ENCODE measurements at places on chromosomes 2 and 18. TPM values are rescaled to one million over a fixed set of nuclear protein-coding genes. Genes with fewer than 3 reads are reported as not detected.

DNA sequence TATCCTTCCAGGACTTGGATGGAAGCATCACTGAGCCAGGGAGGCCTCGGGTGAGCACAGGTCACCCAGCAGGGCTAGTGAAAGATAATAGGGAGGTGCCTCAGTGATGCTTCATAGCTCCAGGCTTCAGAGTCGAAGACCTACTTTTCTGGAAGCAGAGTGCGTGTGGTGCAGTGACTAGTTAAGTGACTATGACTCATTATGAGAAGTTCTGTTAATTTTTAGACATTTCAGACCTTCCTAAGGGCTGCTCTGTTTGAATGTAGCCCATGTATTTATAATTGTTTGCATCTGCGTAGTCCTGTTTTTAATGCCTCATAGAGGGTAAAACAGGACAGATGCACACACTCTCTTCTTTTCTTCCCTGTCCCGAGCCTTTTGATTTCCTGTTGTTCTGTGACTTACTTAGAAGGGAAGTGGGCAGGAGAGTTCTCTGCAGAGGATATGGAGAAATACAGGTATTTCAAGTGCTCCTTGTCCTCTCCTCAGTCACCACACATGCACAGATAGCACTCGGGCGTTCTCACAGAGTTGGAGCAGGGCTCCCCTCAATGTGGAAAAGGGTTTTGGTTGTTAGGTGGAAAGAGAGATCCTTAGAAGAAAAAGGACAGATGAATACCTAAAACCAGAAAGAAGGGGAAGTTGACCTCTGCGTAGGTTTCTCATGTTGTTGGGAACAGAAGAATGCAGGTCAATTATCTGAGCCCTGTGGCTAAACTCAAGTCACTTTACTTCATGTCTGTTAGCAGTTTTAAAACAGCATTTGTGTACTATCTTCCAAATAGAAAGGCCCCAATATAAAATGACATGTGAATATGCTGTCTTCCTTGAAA is 34.7 kb downstream of the RALB start:
- DNase-seq, result no peak

DNA sequence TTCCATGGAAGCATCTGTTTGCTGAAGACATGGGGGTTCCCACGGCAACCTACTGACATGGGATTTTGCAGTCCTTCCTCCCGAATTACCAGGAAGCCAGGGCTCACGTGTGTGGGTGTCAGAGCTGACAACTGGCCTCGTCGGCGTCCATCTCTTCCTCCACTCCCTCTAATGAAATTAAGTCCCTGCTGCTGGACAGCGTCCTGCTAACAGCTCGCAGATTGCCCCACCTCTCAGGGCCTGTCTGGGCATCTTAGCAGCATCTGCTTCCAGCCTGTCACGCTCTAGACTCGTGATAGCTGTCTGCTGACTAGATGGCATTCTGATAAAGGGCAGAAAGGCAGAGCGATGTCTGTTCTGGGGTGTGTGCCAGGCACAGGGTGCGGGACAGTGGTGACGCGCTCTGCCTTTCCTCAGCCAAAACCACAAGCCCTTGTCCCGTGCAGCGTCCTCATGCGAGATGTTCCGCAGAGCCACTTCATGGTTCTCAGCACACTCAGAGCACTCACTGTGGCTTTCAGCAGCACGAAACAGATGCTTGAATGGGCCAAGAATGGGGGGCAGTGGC is 161.1 kb downstream of the ARL4C start:
- peak; percentile 68 for DNase-seq

DNA sequence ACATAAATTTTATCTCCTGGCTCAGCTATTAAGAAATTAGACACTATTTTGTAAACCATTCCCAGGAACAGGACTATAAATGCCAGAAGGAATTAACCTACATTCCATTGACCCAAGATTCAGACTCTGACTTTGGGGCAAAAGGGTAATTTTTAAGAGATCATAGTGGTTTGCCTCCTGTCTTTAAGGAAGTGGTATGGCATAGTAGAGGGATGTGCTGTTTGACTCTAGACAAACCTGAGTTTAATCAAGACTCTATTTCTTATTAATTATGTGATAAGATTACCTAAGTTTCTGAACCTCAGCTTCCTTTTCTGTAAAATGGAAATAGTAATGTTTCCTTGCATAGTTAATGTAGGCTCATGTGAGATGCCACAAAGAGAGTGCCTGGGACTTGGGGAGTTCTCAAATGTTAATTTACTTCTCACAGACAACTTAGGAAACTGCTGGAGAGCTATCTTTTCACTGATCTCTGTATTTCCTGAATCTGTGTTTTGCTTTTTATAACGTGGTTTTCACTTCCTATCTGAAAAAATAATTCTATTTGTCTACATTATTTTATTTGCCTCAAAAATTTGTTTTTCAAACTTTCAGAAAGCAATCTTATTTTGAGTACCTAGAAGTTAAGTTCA is 11.9 kb upstream of the SLC40A1 start:
- no peak for DNase-seq

DNA sequence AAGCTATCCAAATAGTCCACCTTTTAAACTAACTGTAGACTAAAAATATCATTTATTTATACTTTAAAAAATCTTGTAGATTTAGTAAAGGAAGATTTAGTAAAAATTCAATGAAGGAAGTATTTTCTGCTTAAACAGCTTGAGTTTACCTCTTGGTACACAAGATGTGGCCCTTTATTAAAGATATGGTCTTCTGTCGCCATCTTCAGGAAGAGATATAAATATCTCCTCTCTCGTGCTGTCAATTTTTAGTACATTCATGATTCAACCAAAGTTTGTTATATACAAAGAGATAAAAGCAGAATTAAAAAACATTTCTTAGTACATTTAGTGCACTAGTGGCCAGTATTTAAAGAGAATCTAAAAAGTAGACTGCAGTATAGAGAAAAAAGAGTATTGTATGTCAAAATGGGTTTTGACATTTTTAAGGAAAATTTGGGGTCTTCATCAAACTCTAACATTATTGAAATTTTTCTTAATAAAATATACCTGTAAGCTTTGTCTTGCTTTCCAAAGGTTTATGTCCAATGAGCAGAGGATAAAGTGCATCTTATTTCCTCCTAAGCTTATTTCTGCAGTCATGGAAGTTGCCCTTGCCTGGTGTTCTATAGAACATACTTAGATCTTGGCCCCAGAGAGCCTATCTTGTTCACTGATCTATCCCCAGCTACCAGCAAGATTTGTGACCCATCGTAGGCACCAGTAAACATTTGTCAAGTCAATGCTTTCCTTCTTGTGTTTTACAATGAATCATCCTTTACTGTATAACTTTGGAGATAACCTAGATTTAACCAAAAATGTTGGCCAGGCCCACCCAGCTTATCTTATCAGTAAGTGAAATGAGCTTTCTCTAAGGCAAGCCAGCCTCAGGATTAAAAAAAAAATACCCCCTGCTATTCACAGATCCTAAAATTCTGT is 18.5 kb upstream of the EML6 start:
- DNase-seq, result no peak

Gene OXER1
- total RNA-seq, result 0.74 TPM

GRCh38 chr2:33603416-33603815 is 4.3 kb upstream of the FAM98A start:
- no peak for DNase-seq

DNA sequence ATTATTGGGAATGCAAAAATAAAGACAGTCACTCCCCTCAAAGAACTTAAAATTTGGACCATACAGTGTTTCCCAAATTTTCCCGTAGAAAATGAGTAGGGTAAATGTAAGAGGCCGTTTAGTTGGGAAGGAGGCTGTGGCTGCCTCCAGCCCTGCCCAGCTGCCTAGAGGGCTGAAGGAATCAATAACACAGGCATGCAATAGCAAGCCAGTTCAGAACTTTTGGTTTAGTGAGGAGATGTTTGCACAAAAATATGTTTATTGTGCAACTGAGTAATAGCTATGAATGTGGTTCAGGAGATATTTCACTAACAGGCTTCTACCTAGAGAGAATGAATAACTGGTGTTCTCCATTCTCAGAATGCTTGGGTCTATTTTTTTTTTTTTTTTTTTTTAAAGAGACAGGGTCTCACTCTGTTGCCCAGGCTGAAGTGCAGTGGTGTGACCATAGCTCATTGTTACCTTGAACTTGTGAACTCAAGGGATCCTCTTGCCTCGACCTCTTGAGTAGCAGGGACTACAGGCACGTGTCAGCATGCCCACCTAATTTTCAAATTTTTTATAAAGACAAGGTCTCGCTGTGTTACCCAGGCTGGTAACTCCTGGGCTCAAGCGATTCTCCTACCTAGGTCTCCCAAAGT is 23.6 kb downstream of the UGP2 start:
- no peak for DNase-seq

DNA sequence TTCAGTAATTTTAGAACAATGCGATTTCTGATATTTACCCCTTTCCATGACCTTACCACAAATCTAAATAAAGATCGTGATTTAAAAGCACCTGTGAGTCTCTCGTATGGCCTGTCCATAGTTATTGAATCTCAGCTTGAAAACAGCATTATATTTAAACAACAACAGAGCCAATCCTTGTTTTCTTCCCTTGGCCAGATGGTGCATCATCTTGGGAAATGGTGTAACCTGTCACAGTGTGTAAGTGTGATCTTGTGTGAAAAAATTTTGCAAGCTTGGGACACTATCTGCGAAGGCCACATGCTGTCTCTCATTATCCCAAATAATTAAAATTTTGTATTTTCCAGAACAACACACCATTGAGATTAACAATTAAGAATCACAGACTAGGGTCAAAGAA is 262.7 kb upstream of the SPHKAP start:
- DNase-seq, result no peak

- DNase-seq, result no peak
Observed at GRCh38 chr2:2664989-2665833, 334.1 kb upstream of the MYT1L start.

Gene MALL
- total RNA-seq, result 12.0 TPM

Measured in left ventricle myocardium superior (tissue), 1 donor.